ENCODE measurements at places on chromosomes 1 and 21.

- DNase-seq, result no peak
Observed at GRCh38 chr1:225819346-225820192, 9.6 kb downstream of the EPHX1 start.

DNA sequence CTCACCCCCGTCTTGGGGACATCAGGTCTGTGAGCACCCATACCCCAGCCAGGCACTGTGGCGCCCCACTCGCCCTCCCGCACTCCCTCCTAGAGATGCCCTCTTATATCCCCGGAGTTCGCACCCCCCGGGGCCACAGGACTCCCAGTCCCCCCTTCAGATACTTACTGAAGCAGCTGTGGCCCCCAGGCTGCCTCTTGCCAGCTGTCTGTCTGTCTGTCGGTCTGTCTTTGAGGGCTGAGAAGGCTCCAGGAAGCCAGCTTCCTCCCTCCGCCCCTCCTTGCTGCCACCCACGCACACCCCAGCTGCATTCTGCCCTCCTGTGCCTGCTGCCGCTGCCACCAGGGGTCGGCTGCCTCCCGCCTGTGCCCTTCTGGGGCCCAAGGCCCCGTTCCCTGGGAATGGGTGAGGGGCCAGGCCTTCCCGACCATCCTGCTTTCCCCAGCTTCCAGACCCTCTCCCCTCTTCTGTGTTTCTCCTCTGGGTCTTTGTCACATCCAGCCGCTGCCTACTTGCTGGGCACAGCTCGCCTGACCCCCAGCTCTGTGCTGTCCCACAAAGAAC, at the start of gene PTPN7:
TSS of gene PTPN7 (minus strand) at position 226 of the 564 bp plus-strand sequence. CDS start 1,200 bp downstream, outside the sequence.
- DNase-seq, result peak; percentile 95

DNA sequence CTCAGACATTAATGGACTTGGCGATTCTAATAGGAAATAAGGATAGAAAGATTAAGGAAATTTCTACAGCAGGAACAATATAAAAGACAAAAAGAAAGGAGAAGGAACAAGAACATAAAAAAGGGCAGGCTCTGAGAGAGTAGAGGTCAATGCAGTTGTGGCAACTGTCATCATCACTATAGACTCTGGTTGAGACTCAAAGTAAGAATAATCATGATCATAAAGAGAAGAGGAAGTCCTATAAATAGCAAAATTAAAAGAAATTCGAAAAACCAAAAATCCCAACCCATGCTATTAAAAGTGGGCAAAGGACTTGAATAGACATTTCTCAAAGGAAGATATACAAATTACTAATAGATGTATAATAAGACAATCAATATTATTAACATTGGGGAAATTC, 14.4 kb upstream of the XCL1 start:
- DNase-seq, result no peak

GRCh38 chr1:215474940-215475339, 92.2 kb upstream of the KCTD3 start:
- DNase-seq, result no peak

- DNase-seq, result no peak
Observed at GRCh38 chr1:107365527-107366240, 224.8 kb downstream of the NTNG1 start.

GRCh38 chr1:167076136-167076710, 14.0 kb downstream of the GPA33 start:
- no peak for DNase-seq

- DNase-seq, result no peak
Observed at GRCh38 chr1:64595871-64596515, 126.1 kb downstream of the CACHD1 start.

DNA sequence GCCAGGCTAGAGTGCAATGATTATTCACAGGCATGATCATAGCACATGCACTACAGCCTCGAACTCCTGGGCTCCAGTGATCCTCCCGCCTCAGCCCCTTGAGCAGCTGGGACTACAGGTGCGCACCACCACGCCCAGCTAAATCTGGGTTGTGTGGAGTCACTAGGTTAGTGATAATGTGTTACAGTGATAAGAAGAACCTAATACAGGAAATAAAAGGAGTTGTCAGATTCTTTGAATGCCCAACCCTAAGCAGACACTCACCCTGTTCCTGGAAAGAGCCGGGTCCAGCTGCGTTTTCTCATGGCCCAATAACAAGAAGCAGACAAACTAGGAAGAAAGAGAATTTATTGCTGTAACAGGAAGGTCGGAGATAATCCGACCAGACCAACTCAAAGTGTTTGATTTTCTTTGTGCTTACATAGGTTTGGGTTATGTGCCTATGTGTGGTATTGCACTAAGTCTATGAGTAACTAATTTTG, 8.8 kb downstream of the IFNGR2 start:
- no peak for DNase-seq

- DNase-seq, result no peak
Observed at GRCh38 chr1:101107496-101108110, 82.0 kb upstream of the DPH5 start.

- no peak for DNase-seq
Observed at GRCh38 chr1:119055568-119055967, 67.4 kb upstream of the TBX15 start.

Measured in stimulated activated CD4-positive, alpha-beta T cell treated with anti-CD3 and anti-CD28 coated beads, Interleukin-15, amount 100 ng/mL, for 24 hours (primary cell).